ENCODE measurements at places on chromosomes 6 and 20. TPM values are rescaled to one million over a fixed set of nuclear protein-coding genes. Genes with fewer than 3 reads are reported as not detected.

Gene NFATC2
- total RNA-seq: 0.63 TPM

Gene OTOR
- 1.9 TPM for total RNA-seq

Gene HLA-DQB1
- 0.63 TPM for total RNA-seq

Gene SLC22A3
- total RNA-seq: 1.3 TPM

Gene SNX14
- 190 TPM for total RNA-seq

Gene DDO
- total RNA-seq: not detected

Gene TRIM40
- not detected for total RNA-seq

Gene PDE10A
- total RNA-seq: 92.0 TPM

Gene CST4
- total RNA-seq: not detected

Gene FILIP1
- 2.2 TPM for total RNA-seq

Gene NINL
- 46.6 TPM for total RNA-seq

Gene LY6G6C
- not detected for total RNA-seq

Gene KIF13A
- 28.5 TPM for total RNA-seq

Gene MYCT1
- 2.2 TPM for total RNA-seq

Gene CCR6
- total RNA-seq: not detected

Gene EYA4
- total RNA-seq: 0.94 TPM

Gene DDX43
- total RNA-seq: 0.31 TPM

Gene LPIN3
- 0.63 TPM for total RNA-seq

Gene CAPN11
- not detected for total RNA-seq

Gene SLC25A27
- total RNA-seq: 57.6 TPM

Gene STMND1
- not detected for total RNA-seq

Gene TP53RK
- 61.7 TPM for total RNA-seq

Gene KCNK15
- not detected for total RNA-seq

Gene SIGLEC1
- not detected for total RNA-seq

Gene RBM39
- total RNA-seq: 583 TPM

Gene PRDM1
- total RNA-seq: 2.5 TPM

Gene GRM1
- 25.0 TPM for total RNA-seq

Gene CD24
- 943 TPM for total RNA-seq

Gene ECT2L
- 0.31 TPM for total RNA-seq

Gene ZMYND8
- 69.2 TPM for total RNA-seq

Gene POU5F1
- total RNA-seq: not detected

Gene SMIM13
- total RNA-seq: 86.7 TPM

Gene SLC24A3
- total RNA-seq: 16.0 TPM

Gene GPX5
- not detected for total RNA-seq

Gene SLC4A11
- not detected for total RNA-seq

Gene KCNK5
- total RNA-seq: not detected

Gene RBPJL
- total RNA-seq: not detected

Gene NDUFAF4
- total RNA-seq: 25.0 TPM

Gene RWDD2A
- total RNA-seq: 8.8 TPM

Gene ADGRF4
- total RNA-seq: 0.31 TPM

Gene SFTA2
- total RNA-seq: not detected

Gene DSP
- 2.5 TPM for total RNA-seq

Gene PI16
- not detected for total RNA-seq

Gene HLA-A
- total RNA-seq: 48.5 TPM

Gene NOX3
- total RNA-seq: not detected

Gene SLC35D3
- total RNA-seq: not detected

Gene CDC40
- 27.5 TPM for total RNA-seq

Gene C20orf204
- 4.4 TPM for total RNA-seq

Gene HLA-DPA1
- 0.94 TPM for total RNA-seq

Gene GPLD1
- total RNA-seq: 19.7 TPM

Gene OR2B2
- total RNA-seq: not detected

Gene FYN
- total RNA-seq: 318 TPM

Gene ZSWIM1
- total RNA-seq: 7.8 TPM

Gene CCN6
- not detected for total RNA-seq

All from parietal lobe (tissue), 2 donors.